ENCODE measurements at places on chromosomes 2 and 18.

GRCh38 chr2:121475811-121476571 is 54.7 kb upstream of the RNU4ATAC start:
- DNase-seq: no peak

DNA sequence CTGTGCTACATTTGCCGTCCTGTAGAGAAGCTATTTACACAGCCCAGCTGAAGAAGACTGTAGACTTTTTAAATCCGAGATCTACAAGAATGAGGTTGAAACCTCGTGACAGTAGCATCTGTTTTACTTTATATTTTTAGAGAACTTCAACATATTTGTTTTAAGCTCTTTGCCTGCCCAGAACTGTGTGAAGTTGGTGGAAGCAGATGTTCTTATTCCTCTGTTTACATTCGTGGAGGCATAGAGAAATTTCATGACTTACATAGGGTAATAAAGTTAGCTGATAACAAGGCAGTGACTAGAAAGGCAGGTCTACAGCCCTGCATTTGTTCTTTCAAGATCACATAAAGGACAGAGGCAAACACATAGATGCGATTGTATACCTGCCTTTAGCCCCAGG is 47.0 kb upstream of the MAP3K20 start:
- no peak for DNase-seq

DNA sequence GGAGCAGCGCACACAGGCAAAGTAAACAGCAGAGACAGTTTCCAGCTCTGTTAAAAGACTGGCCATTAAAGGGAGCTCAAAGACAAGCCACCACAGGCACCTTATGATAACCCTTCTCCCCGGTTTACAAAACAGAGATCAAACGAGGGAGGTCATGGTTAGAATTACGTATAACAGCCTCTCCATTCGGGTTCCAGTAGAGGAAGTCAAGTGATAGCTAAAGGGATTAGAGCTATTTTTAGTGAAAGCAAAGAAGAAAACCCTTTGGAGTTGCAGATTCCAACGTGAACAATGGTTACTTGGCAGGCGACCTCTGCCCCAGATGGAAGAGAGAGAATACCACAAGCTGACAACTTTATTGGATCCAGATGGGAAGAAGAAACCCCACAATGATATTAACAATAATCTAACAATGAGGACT is 31.2 kb upstream of the EDAR start:
- DNase-seq: no peak

GRCh38 chr2:29255004-29255403 is 139.8 kb downstream of the CLIP4 start:
- DNase-seq: no peak

DNA sequence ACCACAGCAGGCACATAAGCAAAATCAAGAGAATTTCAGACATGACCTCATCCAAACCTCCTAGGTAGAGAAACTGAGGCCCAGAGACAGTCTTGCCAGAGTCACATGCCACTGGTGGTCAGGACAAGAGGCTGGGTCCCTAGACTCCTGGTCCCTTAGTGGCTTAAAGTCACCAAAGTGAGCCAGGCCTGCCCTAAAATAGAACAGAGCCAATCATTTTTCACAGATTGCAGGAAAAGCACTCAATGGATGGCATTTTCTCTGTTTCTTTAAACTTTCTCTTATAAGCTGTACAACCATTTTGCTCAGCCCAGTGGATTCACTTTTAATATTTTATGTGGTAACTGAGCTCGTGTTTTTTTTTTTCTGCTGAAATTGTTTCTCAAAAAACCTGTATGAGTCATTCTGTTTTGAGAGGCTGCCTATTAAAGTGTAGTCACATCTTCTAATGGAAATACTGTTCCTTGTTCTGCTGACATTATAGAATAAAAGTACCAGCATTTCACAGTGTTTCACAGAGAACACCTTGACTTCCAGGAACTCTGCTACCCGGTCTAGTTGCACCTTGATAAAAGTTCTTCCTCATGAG is 29.6 kb downstream of the STEAP3 start:
- DNase-seq: no peak

DNA sequence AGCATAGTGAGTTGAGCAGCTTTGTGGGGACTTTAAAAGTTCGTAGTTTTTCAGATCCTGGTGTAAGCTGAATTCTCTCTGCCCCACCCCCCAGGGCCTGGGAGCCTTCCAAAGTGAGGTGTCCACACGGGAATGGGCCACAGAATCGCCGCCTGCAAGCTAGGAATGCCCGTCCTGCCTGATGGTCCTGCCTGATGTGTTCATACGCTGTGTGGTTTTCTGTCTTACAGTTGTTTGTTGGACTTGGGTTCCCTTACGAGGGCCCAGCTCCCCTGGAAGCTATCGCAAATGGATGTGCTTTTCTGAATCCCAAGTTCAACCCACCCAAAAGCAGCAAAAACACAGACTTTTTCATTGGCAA is 158.7 kb downstream of the MGAT5 start:
- no peak for DNase-seq

DNA sequence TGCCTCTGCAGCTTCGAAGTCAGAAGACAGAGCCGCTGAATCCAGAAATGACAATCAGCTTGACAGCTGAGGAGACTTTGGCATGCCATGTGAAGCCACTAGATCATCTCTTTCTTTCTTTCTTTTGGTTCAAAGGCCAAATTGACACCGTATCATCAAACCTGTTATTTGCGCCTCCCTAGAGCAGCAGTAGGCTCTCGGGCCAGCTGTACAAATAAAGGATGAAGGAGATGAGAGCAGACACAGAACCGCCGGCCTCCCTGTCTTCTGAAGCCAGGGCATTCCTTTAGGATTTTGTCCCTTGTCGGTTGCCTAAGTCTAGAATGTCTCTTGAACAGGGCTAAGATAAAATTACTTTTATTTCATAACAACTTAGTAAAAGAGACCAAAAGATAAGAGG is 36.8 kb downstream of the COL4A4 start:
- DNase-seq: no peak

DNA sequence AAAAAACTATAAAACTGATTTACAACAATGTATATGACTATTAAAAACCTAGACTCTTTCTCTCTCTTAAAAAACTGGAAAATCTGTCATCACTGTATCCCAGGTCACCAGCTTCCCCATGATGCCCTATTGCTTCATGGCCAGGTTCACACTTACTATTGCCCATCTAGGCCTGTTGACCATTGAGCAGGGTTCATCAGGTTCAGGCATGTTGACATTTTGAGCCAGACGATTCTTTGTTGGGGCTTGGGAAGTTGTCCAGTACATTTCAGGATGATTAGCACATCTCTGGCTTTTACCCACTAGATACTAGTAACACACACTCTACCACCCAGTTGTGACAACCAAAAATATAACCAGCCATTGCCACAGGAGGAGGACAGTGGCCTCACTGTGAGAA is 26.9 kb upstream of the RAB27B start:
- DNase-seq: no peak

DNA sequence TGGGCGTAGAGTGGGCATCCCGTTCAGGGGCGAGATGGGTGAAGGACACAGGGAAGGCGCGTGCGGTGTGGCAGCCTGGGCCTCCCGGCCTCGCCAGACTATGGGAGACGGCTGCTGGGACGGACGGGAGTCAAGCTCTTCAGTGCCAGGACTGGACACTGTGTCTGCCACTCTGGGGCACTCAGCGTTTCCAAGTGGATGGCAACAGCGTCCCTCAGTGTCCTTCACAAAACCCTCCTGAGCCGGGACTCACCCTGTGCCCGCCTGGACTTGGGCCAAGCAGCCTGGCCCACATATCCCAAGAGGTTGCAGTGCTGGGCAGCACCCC is 16.3 kb upstream of the BOK start:
- DNase-seq: no peak

DNA sequence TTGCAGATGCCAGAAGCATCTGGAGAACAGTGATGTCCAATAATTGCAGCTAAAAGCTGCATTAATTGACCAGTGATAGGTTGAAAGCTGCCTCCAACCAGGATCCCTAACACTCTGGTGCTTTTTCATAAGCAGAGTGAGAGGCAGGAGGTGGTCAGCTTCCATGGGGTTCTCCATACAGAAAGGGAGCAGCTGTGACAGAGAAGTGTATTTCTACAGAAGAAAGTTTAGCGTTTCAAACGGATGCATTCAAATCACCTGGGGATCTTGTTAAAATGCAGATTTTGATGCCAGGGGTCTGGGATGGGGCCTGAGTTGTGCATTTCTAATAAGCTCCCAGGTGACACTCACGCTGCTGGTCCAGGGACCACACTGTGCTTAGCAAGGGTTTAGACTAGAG is 216.5 kb upstream of the NRP2 start:
- no peak for DNase-seq

GRCh38 chr18:60018618-60019462 is 119.0 kb downstream of the PMAIP1 start:
- DNase-seq: no peak

- DNase-seq: no peak
These were observed 233.7 kb upstream of the SPOPL start for GRCh38 chr2:138267902-138268254.

DNA sequence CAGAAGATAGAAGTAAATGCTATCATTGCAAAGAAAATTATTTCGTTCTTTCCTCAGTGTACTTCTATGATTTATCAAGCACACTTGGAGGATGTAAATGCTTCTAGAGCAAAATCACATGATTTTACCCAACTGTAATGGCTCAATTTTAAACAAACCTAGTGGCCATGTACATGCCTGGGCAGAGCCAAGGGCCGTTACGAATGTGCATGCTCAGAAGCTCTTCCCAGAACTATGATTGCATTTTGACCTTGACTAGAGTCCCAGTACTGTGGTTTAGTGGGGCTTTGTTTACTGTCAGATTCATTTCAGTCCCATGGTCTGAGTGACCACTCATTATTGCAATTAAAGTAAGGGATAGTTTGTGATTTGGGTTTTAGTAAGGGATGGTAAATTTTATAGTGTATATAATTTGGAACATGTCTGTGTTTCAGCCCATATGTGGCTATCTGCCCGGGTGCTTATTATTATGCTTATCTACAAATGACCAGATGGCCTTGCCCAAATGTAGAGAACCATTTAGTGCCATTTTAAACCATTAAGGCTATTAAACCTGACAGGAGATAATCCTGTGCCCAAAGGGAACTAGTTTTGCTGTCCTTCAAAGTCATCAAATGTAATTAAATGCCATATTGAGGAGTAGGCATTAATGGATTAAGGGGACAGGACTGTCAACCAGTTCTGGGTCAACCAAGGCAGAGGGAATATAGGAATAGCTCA is 239.1 kb downstream of the ICOS start:
- DNase-seq: no peak

GRCh38 chr18:6566338-6566911 is 151.7 kb upstream of the L3MBTL4 start:
- no peak for DNase-seq

DNA sequence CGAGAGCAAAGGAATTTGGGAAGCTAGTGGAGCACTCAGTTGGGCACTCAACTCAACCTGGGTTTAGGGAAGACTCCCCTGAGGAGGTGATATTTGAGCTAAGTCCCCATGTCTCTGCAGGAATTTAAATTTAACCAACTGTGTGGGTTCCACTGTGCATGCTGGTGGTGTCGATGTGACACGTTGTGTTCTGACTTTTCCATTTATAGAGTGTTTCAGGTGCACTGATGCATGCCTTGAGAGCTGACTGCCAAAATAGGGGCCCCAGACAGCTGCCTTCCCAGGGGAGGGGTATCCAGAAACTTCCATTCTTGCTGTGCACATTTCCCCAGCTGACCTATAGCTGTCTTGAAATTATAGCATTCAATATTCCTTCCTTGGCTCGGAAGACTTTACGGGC is 63.7 kb upstream of the BCL2L11 start:
- no peak for DNase-seq

DNA sequence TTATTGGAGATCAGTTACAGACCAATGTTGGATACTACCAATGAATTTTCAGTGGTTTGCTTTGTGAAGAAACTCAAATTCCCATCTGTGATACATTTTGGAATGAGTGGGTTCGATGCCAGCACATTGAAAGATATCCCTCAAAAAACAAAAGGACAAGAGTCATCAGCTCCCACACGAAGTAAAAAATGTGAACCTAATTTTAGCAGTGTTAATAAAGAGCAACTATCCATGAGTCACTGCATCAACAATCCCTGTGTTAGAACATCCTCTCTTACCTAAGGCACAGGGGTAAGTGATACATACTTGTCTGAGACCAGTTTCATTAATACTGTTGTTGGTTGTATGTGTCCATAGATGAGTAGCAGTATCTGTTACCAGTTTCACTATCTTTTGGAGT is 551.8 kb upstream of the SOX11 start:
- DNase-seq: no peak

DNA sequence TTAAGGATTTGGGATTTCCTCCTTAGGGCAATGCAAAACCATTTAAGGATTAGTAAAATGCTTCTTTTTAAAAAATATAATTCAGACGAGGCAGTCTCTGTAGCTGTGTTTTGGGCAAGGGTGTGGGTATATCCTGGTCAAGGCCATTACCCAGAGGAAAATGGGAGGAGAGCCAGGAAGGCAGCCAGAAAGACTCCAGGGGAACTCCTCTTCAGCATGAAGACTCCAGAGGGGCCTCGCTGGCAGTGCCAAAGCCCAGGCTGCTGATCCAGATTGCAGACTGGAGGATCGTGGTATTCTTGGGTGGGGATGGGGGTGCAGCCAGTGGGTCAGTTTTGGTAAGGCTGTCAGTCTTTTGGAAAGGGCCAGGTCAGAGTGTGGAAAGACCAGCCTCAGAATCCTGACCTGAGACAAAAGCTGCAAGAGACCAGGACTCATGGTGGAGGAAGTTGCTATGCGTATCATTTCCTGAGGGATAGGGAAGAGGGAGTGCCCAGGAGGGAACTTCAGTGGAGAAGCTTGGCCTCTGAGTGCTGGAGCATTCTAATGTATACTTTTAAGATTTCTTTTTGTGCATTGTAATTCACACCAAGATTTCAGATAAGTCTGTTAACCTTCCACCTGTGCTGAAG is 20.9 kb upstream of the RAB11FIP5 start:
- no peak for DNase-seq

DNA sequence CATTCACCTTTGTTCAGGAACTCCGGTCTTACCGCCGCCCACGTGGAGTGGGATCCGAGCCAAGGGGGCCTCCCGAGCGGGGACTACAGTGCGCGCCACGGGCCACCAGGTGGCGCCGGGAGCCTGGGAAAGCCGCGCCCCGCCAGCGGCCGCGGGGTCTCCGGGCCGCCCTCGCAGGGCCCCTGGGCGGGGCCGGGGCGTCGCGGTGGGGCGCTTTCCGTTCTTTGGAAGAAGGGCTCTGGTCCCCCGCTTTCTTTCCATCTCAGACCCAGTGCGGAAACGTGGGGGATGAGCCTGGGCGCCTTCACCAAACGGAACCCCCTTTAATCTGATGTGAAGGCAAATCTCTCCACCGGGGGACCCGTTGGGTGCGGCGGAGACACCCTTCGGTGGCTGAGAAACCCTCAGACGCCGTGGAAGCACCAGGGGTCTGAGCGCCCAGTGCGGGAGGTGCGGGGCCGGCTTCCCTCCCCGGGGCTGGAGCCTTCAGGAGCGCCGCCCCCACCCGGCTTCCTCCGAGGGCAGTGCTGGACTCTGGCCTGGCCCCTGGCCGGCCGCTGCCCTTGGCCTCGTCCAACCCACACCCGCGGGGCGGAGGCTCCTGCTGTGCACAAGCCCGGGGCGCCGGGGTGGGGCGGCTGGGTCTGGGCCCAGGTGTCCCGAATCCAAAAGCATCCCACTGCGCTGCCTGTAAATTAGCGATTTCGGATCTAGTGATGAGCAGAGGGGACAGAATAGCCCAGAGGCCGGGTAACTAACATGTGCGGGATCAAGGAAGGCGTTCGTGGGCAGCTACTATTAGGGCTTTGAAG is 44.6 kb downstream of the GORASP2 start:
- peak; percentile 90 for DNase-seq
